ENCODE measurements at places on chromosomes 1 and 21. TPM values are rescaled to one million over a fixed set of nuclear protein-coding genes. Genes with fewer than 3 reads are reported as not detected.

- no peak for DNase-seq
Observed at GRCh38 chr1:27409669-27410068, 17.2 kb downstream of the GPR3 start.

DNA sequence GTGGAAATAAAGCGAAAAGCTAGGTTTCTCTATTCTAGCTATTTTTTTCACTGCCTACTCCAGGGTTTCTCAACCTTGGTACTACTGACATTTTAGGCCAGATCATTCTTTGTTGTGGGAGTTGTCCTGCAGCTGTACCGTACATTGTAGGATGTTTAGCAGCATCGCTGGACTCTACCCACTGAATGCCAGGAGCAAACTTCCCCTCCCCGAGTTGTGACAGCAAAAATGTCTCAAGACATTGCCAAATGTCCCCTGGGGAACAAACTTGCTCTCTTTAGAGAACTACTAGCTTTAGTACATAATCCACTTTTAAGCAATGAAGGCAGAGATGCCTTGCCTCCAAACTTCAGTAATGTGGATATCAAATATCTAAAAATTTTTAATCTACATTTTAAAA lies 122.8 kb downstream of the PLPPR5 start:
- DNase-seq = no peak

OR2W3 gene
- polyA plus RNA-seq = 0.70 TPM

DNA sequence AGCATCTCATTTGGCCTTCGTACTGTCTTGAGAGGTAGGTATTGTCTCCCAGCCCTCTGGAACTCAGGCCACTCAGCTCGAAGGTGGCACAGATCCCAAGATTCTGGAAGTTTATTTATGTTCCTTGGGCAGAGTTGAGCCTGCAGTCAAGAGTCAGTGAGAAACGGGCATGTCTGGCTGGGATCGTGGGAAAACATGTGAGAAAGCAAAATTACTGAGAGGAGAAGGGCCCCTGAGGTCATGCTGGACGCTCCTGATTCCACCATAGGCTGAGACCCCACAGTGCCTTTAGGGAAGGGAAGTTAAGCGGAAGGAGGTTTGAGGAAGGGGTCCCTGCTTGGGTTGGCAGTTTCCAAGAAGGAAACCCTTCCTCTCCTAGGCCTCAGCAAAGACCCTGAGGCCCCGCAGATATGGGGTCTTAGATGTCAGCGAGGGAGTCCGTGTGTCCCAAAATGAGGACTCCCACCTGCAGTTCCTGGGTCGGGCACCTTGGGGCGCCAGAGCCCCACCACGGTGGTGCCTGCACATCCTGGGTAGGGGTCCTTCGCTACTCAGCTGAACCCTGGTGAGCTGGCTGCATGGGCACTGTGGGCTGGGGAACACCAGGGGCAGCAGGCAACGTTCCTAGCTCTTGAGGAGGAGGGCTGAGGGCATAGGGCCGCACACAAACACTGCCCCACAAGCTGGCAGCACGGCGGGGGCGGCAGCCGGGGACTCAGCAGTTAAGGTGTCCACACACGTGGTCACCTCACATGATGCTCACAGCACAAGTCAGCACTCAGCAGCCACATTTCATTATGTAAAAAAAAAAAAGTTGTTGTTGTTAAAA lies 12.3 kb upstream of the SEMA4A start:
- no peak for DNase-seq

CD5L gene
- polyA plus RNA-seq = not detected
